ENCODE measurements at places on chromosomes 6 and 20.

DNA sequence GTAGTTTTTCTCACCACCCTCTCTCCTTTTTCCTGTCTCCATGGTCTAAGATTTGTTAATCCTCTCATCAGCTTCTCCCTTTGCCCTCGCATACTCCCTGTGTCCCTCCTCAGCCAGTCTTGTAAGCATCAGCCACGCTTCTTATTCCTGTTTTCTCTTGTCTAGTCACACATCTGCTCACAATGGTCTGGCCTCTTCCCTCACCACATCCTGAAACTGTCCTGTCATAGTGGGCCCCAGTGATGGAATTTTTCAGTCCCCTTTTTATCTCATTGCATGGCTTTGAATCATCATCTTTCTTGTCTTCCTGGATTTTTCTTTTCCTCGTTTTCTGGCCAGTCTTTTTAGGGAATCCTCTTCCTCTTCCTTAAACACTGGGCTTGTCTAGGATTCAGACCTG lies 57.2 kb downstream of the GFRA4 start:
- DNase-seq = no peak

- no peak for DNase-seq
These were observed 22.9 kb downstream of the CYP21A2 start for GRCh38 chr6:32060966-32061655.

DNA sequence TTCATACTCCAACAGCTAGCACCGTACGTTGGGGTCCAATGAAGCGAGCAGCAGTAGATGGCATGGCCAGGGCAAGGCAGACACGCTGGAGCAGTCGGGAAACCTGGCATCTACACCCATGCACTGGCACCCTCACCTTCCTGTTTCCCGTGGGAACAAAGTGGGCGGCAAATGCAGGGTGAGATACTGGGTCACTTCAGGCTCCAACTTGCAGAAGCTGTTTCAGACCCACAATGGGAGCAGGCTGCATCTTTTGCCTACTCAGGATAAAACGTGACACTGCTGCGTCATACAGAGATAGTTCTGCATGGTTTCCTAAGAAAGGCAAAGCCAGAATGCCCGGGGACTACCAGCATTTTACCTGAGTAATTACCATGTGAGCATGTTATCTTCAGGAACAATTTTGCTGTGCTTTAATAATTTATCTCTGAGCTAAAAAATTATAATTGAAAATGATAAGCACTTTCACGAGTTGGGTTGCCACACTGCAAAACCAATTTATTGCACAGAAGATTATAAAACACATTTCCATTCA lies 10.9 kb upstream of the CD93 start:
- no peak for DNase-seq

DNA sequence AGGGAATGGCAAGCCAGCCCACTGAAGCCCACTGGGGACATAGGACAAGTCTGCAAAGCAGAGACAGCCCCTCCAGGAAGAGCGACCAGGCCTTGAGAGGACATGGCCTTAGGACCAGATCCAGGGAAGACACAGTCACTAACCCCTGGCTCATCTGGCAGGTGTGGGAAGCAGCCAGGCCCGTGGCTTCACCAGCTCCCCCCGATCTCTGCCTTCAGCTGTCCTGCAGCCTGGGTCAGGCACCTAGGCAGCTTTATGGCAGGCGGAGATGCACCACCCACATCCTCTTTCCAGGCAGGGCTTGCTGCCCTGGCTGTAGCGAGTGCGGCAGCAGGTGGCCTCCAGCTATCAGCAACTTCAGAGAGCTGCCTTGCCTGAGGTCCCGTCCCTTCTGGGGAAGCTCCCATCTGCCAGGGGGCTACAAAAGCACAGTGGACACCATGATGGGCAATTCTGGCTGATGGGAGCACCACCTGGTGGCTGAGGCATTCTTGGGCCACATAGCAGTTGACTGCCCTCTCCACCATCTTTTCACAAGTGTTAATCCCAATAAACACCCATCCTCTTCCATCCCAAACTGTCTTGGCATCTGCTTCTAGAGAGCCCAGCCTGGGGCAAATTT lies 85.8 kb downstream of the DZANK1 start:
- no peak for DNase-seq

- DNase-seq = peak; percentile 22
These were observed 69.6 kb downstream of the TBXT start for GRCh38 chr6:166097914-166098522.

DNA sequence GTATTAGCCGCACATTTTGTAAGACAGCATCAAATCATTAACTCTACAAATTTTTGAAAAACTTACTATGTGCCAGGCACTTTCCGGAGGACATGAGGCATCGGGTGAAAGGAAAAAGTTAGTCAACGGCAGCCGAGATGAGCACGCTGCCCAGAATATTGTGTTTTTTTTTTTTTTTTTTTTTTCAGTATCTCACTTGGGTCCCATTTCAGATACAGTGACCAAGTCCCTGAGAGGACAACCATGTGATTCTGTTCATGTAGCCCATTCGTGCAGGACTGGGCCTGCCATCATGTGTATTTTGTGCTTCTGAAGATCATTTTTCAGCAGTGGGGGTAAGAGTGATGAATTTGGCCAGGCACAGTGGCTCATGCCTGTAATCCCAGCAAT lies 1.3 kb downstream of the SLA2 start:
- no peak for DNase-seq

GRCh38 chr6:142306736-142307135 lies 4.9 kb downstream of the ADGRG6 start:
- no peak for DNase-seq

- no peak for DNase-seq
These were observed 9.7 kb downstream of the TIAM2 start for GRCh38 chr6:155004576-155005372.

GRCh38 chr20:49268600-49269365 lies 9.1 kb downstream of the ZNFX1 start:
- DNase-seq = no peak

GRCh38 chr6:168061269-168062210 lies 17.5 kb downstream of the FRMD1 start:
- DNase-seq = no peak
